ENCODE measurements at places on chromosomes 4 and X.

GRCh38 chr4:124977045-124977444 is 264.5 kb upstream of the ANKRD50 start:
- DNase-seq = no peak

- no peak for DNase-seq
These were observed 169.1 kb downstream of the GUCY2F start for GRCh38 chrX:109312757-109313156.

DNA sequence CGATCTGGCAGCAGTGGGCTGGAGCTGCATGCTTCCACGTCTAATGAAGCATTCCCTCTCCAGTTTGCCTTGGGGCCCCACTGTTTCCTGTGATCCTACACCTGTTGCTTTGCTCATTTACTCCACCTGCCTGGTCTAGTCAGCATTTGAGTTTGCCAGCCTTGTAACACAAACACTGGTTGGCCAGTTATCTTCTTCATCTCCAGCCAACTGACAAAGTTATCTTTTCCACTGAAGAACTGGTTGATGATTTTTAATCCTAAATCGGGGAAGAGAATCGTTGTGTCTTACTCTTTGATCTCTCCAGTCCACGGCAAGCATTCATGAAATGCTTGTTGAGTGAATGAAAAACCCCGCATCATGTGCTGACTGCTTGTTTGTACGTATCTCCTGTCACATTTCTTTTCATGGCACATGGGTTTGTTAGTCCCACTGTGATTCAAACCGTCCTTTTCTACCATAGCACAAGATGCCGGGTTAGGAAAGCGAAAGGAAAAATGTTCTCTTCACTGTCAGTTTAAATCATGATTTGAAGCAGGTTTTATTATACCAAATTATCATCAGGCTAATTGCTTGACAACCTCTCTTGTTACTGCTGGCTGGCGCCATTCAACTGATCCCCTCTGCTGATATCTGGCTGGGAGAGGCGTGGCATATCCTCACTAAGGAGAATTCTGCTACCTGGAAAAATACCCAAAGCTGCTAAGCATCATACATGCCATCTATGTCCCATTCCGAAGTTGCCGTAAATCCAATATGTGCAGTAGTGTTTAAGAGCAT is 144.8 kb downstream of the SHROOM3 start:
- no peak for DNase-seq

- no peak for DNase-seq
These were observed 184.2 kb upstream of the CTSO start for GRCh38 chr4:156137679-156138473.

- no peak for DNase-seq
These were observed 12.8 kb downstream of the CLDN2 start for GRCh38 chrX:106932960-106933537.

DNA sequence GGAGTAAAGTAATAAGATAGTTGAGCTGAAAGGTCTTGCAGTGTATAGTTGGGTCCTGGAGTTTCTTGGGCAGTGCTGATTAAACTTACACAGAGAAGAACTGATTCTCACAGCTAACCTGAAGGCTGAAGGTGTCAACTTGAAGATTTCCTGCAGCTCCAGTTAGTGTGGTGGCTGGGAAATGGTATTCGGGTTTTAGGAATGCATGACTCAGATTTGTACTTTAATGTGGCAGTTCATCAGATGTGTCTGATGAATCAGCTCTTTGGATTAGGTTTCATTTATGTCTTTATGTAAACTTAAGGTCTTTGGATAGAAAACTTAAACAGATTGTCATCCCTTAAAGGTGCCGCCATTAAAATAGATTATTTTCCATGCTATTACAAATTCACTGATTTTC is 200.0 kb downstream of the IL1RAPL1 start:
- no peak for DNase-seq

DNA sequence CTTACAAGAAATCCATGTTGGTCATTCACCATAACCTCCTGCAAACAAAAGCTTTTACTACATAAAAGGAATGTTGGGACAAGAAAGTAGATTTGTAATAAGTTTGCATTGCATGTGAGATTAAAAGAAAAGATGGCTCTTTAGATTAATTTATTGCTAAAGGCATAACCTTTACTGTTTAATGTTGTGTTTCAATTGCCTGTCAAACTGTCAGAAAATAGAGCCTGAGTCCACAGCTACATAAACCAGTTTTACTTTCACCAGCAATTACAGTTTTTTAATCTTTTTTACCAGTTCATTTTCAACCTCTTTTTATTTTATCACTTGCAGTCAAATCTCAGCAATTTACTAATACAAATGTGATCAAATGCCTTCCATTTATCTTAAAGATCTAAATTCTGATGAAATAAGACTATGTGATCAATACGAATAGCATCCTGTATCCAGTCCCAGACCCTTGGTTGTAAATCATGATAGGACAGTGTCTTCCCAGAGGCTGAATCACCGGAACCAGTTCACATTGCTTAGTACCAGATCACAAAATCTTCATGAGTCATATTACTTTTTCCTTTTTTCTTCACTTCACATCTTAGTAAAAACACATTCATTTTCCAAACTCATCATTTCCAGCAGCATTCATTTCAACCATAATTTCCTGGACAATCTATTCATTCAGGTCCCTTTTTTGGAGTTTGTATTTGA is 95.4 kb upstream of the FRG1 start:
- DNase-seq = no peak

GRCh38 chr4:105306158-105306781 is 159.6 kb downstream of the TET2 start:
- DNase-seq = peak; percentile 39

Measured in GM18507 (cell line).